ENCODE measurements at places on chromosomes 5 and 9.

DNA sequence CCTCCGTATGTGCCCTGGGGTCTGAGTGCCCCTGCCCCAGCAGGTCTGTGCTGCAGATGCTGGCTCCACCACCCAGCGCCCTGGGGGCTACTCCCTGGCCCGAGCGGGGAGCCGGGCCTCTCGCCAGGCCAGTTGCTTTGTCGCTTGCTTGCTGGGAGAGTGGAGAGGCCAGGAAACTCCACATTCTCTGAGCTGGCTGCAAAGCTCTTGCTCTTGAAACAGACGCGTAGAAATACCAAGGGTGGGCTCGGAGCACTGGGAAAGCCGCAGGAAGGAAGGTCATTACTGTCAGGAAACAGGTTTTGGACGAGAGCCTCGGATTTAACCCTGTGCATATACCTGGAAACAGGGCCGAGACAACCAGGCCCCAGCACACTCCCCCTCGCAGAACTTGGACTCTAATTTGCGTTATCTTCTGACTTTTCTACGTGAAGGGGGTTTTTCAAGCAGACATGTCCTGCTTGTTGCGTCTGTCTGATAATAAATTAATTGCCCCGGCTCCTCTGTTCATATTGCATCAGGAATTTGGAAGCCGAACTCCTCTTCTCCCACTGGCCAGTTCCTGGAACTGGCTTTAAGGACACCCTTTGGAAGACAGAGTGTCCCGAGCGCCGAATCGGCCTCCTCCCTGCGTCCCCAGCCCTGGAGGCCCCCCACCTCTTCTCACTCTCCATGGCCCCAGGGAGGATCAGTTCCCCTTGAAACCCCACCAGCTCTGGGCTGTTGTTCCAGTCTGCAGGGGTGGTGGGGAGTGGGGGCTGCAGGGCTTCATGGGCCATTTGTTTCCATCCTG is 11.2 kb downstream of the ADAMTSL2 start:
- DNase-seq, result no peak

DNA sequence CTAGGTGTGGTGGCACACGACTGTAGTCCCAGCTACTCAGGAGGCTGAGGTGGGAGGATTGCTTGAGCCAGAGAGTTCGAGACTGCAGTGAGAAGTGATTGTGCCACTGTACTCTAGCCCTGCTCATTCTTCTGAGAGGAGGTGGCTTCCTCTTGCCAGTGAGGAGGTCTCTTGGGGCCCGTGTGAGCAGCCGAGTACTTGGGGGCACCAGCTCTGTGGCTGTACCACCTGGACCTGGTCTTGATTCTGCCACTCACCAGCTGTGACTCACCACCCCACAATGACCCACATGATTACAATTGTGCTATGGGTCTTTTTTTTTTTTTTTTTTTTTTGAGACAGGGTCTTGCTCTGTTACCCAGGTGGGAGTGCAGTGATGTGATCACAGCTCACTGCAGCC is 18.0 kb upstream of the CRB2 start:
- DNase-seq, result no peak

DNA sequence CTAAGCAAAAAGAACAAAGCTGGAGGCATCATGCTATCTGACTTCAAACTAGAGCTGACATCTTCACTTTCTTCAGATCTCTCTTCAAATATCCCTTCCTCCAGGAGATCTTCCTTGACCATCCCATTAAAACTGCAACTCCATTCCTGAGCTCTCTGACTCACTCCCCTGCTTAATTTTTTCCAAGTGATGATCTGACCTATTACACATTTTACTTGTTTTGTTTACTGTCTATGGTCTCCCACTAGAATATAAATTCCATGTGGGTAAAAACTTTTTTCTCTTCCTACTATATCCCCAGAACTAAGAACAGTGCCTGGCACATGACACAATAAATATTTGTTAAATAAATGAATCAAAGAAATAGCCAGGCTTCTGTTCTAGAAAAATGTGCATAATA is 87.5 kb downstream of the SLIT3 start:
- no peak for DNase-seq

GRCh38 chr9:9791611-9792010 is 821.2 kb downstream of the PTPRD start:
- no peak for DNase-seq

DNA sequence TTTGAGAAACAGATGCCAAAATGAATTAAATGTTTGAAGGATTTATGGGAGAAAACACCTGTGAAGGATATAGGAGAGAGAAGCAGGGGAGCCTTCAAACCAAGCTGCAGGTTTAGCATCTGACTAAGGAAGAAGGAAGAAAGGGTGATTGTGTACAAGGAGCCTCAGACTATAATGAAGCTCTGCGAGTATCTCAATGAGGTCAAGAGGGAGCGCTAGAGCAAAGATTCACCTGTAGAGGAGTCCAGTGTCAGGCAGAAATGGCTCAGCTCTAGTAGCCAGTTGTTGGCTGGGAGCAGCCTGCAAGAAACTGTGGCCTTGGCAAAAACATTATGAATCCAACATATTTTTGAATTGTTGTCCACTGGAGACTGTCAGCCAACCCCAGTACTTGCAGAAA is 20.0 kb upstream of the GHR start:
- no peak for DNase-seq

- DNase-seq, result no peak
These were observed 7.6 kb downstream of the PTGES start for GRCh38 chr9:129745200-129745599.

DNA sequence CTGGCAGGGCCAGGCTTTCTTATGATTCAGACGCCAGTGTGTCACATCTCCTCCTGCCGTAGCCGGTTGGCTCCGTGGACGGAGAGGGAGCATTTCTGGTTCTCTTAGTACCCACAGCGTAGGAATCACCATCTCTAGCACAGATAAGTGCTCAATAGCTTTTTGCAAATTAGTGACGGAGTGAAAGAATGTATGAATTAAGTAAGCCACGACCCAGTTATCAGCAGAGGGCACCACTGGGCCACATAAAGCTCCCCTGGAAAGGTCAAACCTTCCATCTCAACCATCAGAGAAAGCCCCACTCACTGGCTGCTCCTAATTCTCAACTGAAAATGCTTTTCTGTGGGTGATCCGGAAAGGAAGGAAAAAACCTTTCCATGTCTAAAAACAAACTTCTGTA is 317.0 kb upstream of the ADCY2 start:
- no peak for DNase-seq

DNA sequence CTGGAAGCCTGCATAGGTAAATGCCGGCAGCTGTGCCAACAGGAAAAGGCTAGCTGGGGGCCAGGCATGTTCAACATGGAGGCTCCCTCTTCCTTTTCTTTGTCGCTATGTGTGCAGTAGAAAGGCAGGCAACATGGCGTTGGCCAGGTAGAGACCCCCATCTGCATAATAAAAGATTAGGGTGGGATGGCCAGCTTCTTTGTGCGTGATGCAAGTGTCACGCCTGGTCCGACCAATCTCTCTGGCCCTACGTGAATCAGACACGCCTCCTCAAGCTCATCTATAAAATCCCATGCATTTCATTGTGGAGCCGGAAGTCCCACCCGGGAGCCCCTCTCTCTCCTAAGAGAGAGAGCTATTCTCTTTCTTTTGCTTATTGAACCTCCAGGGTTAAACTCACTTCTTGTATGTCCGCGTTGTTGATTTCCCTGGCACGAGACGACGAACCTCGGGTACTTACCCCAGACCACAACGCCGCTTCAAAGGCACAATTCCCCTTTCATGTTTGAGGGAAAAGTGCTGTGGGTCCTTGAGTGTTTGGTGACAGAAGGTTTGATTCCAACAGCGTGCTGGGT is 25.0 kb upstream of the C5orf47 start:
- DNase-seq, result no peak

DNA sequence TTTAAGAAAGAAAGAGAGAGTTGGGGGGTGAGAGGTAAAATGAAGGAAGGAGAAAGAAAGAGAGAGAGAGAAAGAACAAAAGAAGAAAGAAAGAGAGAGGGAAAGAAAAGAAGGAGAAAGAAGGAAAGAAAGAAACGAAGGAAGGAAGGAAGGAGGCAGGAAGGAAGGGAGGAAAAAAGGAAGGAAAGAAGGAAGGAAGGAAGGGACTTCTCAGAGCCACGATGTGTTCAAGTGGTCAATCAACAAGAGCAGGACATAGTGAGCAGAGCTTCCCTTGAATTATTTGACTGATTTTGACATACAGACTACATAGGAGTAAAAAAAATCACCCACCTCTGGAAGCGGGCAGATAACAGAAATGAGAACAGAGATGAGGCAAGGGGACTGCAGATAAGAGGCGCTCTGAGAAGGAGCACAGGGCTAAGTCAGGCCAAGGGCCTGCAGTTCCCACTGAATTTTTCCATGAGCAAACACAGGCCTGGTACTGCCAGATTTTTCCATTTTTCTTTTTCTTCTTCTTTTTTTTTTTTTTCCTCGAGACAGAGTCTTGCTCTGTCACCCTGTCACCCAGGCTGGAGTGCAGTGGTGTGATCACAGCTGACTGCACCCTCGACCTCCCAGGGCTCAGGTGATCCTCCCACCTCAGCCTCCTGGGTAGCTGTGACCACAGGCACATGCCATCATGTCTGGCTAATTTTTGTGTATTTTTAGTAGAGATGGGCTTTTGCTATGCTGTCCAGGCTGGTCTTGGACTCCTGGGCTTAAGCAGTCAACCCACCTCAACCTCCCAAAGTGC is 77.7 kb upstream of the IL17B start:
- no peak for DNase-seq

DNA sequence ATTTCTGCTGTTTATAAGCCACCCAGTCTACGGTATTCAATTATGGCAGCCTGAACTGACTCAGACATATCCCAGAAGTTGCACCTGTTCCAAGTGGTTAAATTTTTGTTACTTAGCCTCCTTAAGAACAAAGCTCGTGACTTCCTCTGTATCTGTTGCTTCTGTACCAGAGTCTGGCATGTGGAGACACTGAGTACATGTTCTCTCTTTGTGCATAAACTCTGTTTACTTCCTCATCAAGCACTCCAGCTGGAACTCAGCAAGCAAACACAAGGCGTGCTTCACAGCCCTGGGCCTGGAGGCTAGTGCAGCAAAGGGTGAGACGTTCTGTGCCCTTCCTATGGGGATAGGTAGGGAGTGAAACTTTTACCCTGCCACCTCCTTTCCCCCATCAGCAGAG is 19.0 kb downstream of the C9orf152 start:
- DNase-seq, result no peak

- DNase-seq, result no peak
These were observed 8.8 kb downstream of the KCNV2 start for GRCh38 chr9:2725898-2726649.

GRCh38 chr5:142295960-142296860 is 28.6 kb downstream of the SPRY4 start:
- no peak for DNase-seq

- DNase-seq, result no peak
These were observed 79.4 kb downstream of the PHF2 start for GRCh38 chr9:93655621-93656425.

GRCh38 chr9:15512204-15512603 is 1.4 kb upstream of the PSIP1 start:
- DNase-seq, result no peak

- no peak for DNase-seq
These were observed 68.4 kb upstream of the ZFR start for GRCh38 chr5:32512926-32513325.

- DNase-seq, result no peak
These were observed 41.8 kb upstream of the CDKN2B start for GRCh38 chr9:22050924-22051323.

DNA sequence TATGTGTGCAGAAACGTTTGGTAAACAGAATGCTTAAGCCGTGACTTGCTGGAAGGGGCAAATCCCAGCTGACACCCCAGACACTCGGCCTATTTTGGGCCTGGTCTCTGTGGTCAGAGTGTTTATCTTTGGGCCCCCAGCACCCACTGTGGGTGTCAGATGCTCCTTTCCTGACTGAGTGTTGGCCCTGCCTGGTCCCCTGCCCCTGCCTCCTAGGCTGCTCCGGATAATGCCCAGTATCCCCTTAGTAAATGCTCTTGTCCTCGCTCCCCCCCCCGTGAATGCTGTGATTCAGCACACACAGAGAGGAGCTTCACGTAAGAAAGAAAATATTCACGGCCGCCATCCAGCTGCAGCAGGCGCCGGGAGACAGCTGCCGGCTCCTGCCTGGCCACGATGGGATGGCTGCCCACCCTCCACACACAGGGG is 11.3 kb upstream of the ANGPTL2 start:
- no peak for DNase-seq

DNA sequence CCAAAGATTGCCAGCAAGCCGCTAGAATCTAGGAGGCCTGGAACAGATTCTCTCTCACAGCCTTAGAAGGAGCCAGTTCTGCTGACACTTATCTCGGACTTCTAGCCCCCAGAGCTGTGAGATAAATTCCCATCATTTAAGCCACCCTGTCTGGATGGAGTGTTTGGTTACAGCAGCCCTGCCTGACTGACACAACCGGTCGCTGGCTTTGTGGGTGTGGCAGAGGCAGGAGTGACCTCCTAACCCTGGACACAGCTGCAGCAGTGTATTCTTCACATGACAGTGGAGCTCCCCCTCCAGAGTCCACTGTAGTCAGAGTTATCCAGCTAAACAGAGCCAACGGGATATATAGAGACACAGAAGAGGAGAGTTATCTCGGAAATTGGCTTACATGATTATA is 21.2 kb upstream of the IL17B start:
- no peak for DNase-seq

DNA sequence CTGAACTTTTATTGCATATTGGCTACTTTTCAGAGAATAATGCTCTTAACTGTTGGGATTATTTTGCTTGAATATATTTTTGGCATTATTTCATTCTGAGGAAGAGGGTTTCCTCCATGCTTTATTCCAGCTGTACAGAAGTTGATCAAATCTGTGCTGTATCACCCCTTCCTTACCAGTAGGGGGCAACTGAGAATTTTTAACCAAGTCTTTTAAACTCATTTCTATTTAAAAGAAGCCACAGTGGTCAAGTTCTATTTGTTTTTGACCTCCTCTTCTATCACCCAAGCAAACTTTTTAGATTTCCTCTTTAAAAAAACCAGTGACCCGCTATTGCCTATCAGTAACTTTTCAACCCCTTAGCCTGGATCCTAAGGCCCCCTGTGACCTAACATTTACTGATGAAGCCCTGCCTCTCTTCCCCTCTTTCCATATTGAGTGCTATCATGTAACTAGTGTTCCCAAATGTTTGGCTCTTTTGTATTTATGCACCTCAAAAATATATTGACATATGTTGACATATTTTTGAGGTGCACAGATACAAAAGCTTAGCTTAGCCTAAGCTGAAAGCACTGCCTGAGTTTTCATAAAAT is 80.6 kb downstream of the FBXO4 start:
- DNase-seq, result no peak

DNA sequence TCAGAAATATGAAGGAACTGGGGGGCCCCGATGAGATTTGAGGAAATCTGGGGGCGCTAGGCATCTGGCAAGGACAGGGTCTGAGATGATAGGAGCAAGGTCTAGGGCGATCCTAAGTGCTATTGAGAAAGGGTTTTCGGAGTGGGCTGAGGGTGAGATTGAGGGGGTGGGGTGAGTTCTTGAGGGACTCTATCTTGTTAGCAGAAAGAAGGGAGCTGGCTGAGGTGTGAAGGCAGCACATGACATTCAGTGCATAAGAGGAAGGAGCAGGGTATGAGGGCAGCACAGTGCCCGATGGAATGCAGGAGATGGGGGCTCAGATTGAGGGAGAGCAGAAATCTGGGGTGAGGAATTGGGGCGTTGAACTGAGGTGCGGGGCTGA is 640 bp downstream of the TRIM32 start:
- DNase-seq, result no peak

Data from stimulated activated CD4-positive, alpha-beta T cell treated with anti-CD3 and anti-CD28 coated beads, Interleukin-2, amount 100 ng/mL, for 48 hours (primary cell).